ENCODE measurements at places on chromosomes 3 and 15. TPM values are rescaled to one million over a fixed set of nuclear protein-coding genes. Genes with fewer than 3 reads are reported as not detected.

ADAMTS7 gene
- total RNA-seq = 16.8 TPM

GBE1 gene
- total RNA-seq = 171 TPM

CDC25A gene
- 2.3 TPM for total RNA-seq

EPHB1 gene
- 0.16 TPM for total RNA-seq

TMEM40 gene
- not detected for total RNA-seq

CLRN1 gene
- total RNA-seq = not detected

EFHB gene
- 0.54 TPM for total RNA-seq

EPHA6 gene
- not detected for total RNA-seq

SPSB4 gene
- total RNA-seq = not detected

KLHL18 gene
- total RNA-seq = 7.4 TPM

LRRC2 gene
- 0.32 TPM for total RNA-seq

TEX55 gene
- not detected for total RNA-seq

SLC7A14 gene
- 2.0 TPM for total RNA-seq

PLXND1 gene
- 137 TPM for total RNA-seq

B3GNT5 gene
- total RNA-seq = 5.6 TPM

SI gene
- not detected for total RNA-seq

PRSS50 gene
- total RNA-seq = not detected

GRAMD1C gene
- total RNA-seq = 2.6 TPM

DLL4 gene
- 0.54 TPM for total RNA-seq

TMEM266 gene
- not detected for total RNA-seq

CCDC54 gene
- not detected for total RNA-seq

PLCB2 gene
- total RNA-seq = 1.1 TPM

RPP25 gene
- 18.3 TPM for total RNA-seq
